ENCODE measurements at places on chromosomes 2 and 18.
A peak's percentile ranks its signal among the peaks of the same experiment; 100 is the strongest.

- peak; percentile 73 for DNase-seq
These were observed at the start of gene PKDCC for GRCh38 chr2:42047488-42048298. Gene PKDCC (plus strand): TSS chr2:42048021. CDS start chr2:42048200, 179 bp downstream.

DNA sequence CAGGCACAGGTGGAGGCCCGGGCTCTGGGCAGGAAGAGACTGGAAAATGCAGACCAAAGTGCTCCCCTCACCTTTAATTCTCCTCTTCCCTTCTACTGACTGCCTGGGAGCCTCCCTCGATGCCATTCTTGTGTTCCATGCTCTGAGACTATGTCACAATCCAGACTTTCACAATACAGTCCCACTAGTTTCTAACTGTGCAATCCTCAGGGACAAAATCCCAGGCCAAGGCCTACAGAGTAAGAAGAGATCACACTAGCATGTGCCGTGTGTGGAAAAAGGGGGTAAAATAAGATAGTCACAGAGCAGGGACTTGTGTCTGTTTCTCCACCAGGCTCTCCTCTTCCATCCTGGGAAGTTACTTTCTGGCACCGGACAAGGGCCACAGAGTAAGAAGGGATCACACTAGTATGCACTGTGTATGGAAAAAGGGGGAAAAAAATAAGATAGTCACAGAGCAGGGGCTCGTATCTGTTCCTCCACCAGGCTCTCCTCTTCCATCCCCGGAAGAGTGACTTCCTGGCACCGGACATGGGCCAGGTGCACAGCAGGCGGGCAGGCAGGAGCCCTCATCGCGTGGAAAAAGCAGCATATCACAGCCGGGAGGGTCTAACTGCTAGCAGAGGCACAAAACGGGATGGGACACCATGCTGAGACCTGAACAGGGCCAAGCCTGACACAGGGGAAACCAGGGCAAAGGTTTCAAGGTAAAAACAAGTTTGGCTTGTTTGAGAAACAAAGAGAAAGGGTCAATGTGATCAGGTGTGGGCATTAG, 9.6 kb downstream of the CYB5A start:
- DNase-seq: no peak

GRCh38 chr18:79399275-79400081, 3.7 kb downstream of the NFATC1 start:
- DNase-seq: no peak

- DNase-seq: no peak
These were observed 105.7 kb downstream of the DPP10 start for GRCh38 chr2:114548151-114548550.

DNA sequence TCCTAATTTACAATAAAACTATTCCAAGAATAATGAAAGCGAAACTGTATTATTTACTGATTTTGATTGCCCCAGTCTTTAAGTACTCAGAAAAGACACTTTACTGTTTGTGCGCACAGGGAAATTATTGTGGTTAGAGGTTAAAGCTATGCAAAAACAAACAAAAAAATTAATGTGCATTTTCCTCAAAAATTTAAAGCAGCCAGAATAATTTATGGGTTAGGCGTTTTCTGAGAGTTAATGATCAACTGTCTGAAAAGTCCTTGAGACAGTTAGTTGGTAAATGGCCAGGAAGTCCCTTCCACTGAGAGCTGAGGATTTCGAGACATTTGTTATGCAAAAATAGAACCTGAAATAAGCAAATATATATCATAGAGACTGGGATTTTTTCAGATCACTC, 143.3 kb downstream of the IRS1 start:
- DNase-seq: no peak

DNA sequence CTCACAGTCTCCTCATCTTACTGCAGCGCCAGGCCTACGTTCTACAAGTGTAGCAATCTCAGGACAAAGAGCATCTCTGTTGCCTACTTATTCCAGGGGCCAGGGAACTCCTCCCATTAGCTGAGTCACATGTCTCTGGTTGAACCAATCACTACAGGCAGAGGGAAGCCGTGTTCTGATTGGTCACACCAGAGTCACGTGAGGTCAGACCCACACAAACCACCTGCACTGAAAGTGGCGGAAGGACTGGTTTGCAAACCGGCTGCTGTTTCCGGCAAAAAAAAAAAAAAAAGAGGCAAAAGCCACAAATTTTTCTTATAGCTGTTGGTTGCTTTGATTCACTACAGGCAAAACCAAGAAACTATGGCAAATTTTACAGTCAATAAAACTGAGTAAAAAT, 21.9 kb upstream of the USP14 start:
- DNase-seq: no peak

DNA sequence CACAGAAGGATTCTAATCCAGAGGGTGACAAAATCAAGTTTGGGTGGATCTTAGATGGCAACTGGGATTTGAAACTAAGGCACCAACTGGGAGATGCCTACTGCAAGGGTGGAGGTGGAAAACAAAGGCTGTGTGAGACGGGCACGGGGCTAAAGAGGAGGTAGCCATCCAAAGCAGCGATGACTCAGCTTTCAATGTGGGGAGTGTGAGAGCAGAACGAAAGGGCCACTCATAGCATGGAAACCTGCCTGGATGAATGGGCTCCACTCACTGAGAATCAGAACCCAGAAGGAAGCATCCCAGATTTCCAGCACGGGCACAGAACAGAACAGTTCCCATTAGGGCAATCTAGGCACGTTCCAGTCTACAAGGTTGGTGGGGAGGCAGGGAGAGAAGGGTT, 159.5 kb downstream of the COL4A4 start:
- no peak for DNase-seq

Data from progenitor cell of endocrine pancreas (in vitro differentiated cells).